Activated naive CD4-positive, alpha-beta T cell treated with anti-CD3 and anti-CD28 coated beads for 36 hours (primary cell): ENCODE measurements at places on chromosomes 16 and 17. TPM values are rescaled to one million over a fixed set of nuclear protein-coding genes. Genes with fewer than 3 reads are reported as not detected.

Gene LDHD
- total RNA-seq, result 0.33 TPM

Gene HOXB3
- total RNA-seq, result 2.0 TPM

- DNase-seq, result no peak
Measured at GRCh38 chr17:69540356-69540755, 125.9 kb downstream of the MAP2K6 start.

- no peak for DNase-seq
Measured at GRCh38 chr17:39196808-39197291, 619 bp downstream of the CACNB1 start.

DNA sequence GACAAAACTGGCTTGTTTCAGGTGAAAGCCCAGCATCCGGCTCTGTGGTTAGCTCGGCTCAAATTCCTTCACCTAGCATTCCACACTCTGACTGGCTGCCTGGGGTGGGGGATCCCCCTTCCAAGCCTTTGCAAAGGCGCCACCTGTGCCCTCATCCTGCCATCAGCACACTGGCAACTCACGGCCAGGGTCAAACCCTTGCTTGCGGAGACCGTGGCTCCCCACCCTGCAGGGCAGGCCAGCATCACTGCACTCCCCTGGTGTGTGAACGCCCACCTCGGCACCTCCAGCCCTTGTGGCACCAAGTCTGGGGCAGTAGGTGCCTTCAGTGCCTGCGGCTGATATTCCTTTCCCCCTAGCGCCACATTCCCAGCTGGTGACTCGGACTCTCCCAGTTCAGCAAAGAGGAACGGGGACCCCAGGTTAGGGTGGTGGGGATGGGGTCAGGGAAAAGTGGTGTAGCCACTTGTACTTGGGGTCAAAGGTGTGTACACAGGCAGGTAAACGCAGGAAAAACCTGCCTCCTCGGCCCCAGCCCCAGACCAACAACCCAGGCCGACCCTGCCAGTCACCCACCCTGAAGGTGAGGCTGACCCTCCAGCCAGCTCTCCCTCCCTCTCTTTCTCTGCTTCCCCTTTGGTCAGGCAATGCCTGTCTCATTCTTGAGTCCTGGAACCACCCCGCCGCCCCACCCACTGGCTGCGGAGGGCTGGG, 1.1 kb downstream of the FLII start:
- peak; percentile 79 for DNase-seq
